ENCODE measurements at places on chromosomes 7 and 10.

DNA sequence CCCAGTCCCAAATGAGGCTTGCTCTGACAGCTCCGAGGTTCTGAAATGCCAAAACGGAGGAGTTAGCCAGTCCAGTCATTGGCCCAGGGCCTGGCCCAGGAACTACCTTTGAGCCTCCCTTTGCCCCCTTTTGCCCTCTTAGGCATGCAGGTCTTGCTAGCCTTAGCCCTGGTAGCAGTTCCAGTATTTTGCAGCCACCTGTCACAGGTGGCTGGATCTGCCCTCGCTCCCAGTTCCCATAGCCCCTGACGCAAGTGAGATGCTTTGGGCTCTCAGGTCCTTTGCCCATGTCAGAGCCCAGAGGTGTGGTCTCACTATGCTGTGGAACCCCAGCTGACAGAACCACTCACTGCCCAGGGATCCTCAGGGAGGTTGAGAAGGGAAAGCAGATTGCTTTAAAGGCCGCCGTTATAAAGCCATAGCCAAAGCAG, 42.0 kb downstream of the GPRIN2 start:
- DNase-seq, result no peak

DNA sequence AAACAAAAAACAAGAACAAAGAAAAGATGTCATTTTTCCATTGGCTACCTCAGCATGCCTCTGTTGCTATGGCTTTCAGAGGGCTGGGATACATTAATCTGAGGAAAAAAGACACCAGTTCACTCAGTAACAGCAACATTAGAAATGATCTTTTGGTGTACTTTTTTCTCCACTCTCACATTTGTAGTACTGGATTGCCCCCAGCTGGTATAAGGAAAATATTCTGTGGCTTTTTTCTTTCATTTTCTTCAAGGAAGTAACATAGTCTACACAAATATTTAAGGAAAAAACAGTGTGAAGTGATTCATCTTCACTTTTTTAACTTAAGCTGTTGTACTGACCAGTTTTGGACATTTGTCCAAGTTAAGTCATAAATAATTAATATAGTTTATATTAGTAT, 482.3 kb downstream of the SORCS1 start:
- peak; percentile 17 for DNase-seq

GRCh38 chr10:43417950-43418768, 9.2 kb upstream of the HNRNPF start:
- DNase-seq, result no peak

- DNase-seq, result no peak
Observed at GRCh38 chr7:19312416-19312815, 167.2 kb upstream of the FERD3L start.

GRCh38 chr7:33719059-33719581, 186.2 kb upstream of the BMPER start:
- no peak for DNase-seq

DNA sequence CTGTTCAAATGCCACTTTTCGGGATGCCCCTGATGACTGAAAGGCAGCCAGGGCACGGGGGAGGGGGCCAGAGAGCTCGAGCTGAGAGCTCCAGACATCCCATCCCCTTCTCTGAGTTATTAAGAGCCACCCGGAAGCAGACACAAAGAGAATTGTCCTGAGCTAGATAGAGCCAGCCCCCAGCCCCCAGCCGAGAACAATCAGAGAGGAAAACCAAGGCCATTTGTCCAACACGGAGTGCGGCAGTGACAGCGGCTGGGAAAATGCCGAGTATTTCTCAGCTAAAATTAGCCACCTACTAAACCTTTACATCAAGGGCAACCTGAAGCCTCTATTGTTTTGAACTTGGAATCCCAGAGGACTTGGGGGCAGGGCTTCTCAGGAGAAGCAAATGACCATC, 51.0 kb downstream of the UNC5B start:
- DNase-seq, result no peak

DNA sequence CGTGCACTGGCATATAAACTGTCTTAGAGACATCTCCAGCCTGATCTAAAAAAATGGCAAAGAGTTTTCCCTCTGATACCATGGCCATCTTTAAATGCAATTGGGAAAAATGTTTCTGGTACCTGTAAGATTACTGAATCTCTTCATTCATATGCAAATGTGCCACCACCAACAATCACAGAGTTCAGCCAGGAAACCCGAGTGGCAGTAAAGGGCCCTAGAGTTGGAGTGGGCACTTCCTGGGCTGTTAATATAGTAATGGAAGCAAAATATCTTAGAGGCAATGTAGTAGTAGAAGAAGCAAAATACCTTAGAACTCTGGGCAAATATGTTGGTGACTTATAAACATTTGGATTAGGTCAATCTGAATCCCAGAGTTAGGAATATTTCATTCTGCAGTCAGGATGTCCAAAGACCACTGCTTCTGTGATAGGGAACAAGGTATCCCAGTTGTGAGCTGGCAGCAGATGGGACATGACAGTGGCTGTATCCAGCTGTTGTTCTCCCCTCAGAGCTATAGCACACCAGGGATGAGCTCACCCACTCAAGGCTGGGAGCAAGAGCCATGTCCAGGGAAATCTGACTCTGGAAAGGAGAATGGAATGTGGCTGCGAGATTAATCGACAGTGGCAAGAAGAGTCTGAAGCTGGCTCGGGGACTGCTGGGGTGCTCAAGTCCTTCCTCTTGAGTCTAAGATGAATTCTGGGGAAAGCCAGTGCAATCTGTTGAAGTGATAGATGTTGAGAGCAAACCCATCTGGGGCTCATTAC, 332.1 kb downstream of the PHTF2 start:
- peak; percentile 57 for DNase-seq

All from fibroblast of skin of scalp (primary cell).